ENCODE measurements at places on chromosomes 6 and 20.

DNA sequence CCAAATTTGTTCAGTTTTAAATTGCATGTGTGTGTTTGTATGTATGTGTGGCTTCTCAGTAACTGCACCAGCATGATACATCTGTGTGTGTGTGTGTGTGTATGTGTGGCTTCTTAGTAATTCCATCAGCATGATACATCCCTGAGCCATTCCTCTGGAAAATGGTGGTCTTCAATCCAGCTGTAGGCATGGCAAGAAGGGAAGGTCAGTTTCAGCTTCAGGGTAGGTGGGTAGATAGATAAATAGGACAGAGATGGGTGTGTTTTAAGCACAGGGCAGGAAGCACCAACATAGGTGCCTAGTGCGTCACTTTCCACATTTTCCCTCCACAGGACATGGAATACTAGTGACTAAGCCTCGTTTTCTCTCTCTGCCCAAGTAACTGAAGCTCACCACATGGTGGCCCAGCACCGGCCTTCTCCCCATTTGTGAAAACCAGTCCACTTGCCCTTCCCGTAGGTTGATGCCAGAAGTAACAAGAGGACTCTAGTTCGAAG, 82.9 kb downstream of the RPP40 start:
- no peak for DNase-seq

GRCh38 chr20:3093861-3094361, 9.4 kb upstream of the AVP start:
- DNase-seq: no peak

- DNase-seq: no peak
Observed at GRCh38 chr6:158660333-158660754, 10.5 kb downstream of the SYTL3 start.

DNA sequence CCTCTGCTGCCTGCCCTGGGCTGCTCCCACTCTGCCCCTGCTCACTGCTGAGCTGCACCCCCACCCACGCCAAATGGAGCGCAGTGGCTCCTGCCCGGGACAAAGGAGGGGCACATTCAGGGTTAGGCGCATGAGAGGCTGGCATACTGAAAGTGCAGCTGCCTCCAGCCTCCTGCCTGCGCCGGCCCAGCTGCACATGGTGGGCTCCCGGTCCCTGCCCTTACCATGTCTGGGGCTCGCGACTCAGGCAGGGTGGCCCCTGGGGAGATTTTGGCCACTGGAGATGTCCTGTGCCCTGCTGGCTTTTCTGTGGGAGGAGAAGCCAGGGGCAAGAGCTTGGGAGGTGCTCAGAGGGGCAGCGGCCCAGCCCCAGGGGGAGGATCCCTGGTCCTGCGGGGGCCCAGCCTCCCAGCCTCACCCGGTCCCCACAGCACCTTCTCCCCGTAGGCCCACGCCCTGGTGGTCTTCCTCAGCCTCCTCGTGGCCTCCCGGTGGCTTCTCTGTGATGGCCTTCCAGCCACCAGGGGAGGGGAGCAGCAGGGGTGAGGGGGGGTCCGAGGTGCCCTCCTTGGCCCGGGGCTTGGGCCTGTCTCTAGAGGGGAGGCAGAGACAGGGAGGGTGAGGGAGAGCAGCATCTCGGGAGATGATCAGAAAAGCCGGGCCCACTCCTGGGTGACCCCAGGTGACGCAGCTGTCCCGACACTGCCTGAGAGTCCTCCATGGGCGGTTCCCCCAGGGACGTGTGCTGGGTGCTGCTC, 8.4 kb upstream of the CABLES2 start:
- DNase-seq: no peak

- DNase-seq: no peak
Observed at GRCh38 chr6:21738180-21739094, 144.9 kb downstream of the SOX4 start.

DNA sequence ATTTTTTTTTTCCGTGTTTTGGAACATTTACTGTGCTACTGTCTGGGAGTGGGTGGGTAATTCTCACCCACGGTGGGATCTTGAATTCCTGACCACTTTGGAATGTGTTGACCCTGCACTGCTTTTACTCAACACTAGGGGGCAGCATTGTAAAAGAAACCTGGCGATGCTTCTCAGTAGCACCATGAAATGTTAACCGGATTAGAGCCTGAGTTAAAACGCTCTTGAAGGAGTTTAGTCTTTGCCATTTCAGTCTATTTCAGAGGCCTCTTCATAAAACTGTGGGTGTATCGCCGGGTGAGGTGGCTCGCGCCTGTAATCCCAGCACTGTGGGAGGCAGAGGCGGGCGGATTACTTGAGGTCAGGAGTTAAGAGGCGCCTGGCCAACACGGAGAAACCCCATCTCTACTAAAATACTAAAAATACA, 114.4 kb upstream of the PRND start:
- no peak for DNase-seq

DNA sequence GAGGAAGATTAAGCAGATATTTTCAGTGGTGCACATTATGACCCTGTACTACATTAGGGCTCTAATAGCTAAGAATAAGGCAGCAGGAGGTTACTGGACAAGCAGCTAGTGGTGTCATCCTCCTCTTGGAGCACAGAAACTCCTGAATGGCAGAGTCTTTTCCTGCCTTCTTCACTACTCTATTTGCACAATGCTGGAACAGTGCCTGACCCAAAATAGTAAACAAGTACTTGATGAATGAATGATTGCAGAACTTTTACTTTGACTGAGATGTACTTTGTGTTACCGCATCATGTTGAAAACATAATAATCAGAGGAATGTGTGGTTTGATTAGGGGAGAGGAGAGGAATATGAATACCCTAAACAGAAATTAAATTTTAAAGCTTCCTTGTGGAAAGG, 30.0 kb upstream of the UST start:
- DNase-seq: no peak

DNA sequence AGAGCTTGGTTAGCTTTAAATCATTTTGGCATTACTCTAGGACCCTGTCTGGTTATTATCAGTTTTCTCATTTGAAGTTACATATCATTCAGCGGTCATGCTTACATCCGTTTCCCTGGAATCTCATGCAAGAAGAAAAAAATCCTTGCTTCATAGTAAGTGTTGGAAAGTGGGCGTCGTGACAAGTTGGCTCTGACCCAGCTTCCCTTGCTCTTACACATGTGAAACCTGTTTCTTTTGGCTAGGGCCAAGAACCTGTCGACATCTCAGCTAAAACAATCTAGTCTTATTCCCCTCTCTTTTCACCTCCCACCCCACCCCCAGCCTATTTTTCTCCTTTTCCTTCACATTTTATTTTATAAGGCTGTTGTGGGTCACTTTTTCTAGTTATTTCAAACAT, 45.5 kb downstream of the ANKS1A start:
- DNase-seq: no peak

DNA sequence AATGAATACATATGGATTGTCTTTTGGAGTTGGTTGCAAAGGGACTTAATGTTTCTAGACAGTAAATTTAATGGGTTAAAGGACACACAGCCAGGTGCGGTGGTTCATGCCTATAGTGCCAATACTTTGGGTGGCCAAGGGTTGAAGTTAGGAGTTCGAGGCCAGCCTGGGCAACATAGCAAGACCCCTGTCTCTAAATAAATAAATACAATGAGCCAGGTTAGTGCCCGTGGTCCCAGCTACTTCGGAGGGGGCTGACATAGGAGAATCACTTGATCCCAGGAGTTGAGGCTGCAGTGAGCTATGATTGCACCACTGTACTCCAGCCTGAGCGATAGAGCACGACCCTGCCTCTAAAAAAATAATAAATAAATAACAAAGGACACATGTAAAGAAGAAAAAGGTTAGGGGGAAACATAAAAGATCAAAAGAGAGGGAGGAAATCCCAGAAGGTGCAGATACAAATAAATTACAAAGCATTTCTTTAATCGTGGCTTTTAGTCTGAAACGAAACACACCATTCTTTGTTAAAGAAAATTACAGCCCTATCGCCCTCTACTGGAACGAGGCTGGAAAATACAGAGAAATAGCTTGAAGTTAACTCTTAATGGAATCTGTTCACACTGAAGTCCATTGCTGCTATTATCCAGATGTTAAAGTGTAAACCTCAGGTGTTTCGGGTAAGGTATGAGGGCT, 42.6 kb upstream of the SCML4 start:
- no peak for DNase-seq

DNA sequence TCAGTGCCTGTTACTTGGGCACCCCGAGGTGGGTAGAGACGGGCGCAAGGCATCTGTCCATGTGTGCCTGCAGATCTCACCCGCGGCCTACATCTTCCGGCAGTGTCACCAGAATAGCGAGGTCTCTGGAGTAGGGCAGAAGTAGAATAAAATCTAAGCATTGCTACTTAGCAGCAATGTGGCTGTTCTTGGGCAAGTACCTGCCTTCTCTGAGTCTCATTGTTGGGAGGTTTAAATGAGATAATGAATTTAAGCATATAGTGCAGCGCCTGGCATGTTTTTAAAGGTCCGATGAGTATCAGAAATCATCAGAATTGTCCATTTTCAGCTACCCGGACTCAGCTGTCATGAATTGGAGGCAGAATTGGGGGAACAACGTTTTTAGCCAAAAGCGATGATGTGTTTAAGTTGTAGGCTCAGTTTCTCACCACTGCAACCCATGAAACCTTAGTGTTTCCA, 800 bp downstream of the ABCC10 start:
- no peak for DNase-seq

GRCh38 chr6:169386411-169387057, 132.9 kb upstream of the THBS2 start:
- no peak for DNase-seq

DNA sequence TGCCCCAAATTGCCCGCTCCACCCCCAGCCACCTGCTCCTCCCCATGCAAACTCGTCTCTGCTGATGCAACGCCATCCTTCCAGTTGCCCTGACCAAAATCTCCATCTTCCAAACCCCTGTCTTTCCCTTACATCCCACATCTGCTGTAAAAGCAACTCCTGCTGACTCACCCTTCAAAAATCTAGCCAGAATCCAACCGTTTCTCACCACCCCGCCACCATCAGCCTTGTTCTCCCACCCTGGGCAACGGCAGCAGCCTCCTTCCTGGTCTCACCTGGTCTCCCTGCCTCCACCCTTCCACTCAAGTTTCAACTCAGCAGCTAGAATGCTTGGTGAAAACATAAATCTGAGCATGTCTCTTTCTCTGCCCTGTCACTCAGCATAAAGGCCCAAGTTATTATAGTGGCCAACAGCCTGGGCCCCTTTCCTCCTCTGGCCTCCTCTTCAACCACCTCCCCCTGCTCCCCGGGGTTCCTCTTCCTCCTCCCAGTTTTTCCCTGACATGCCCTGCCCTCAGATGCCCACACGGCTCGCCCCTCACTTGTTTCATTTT, 7.2 kb upstream of the SYNJ2 start:
- DNase-seq: no peak

DNA sequence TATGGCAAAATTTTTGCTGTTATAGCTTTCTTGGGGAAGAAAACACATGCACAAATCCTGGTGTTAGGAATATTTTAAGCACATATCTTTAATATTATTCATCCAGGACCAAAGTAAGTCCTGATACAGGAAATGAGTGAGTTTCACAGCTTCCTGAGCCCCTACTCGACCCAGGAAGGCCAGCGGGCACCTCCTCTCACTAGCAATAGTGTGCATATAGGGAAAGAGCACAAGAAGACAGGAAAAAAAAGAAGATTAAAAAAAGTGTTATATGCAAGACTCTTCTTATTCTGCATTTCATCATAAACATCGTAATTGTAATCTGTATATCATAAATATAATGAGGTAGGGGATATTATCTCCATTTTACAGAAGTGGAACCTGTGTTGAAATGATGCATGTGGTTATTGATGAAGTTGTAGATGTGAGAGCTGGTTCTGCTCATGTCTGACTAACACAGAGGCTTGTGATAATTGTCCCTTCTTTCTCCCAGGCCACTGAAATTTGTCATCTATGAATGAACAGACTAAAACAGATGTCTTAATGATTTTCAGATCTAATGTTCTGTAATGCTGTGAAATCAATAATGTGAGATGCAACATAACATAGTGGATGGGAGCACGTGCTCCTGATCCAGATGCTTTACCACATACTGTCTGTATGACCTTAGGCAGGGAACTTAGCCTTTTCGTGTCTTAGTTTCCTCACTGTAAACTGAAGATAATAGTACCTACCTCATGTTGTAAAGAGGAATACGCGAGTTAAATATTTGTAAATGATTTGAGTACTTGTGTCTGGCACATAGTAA, 101.2 kb downstream of the MYO6 start:
- DNase-seq: no peak

GRCh38 chr6:167839343-167839742, 12.6 kb downstream of the AFDN start:
- DNase-seq: no peak

- peak; percentile 41 for DNase-seq
Observed at GRCh38 chr6:35808688-35809087, 3.5 kb downstream of the LHFPL5 start.

- no peak for DNase-seq
Observed at GRCh38 chr6:51949526-51949925, 137.9 kb downstream of the PKHD1 start.

DNA sequence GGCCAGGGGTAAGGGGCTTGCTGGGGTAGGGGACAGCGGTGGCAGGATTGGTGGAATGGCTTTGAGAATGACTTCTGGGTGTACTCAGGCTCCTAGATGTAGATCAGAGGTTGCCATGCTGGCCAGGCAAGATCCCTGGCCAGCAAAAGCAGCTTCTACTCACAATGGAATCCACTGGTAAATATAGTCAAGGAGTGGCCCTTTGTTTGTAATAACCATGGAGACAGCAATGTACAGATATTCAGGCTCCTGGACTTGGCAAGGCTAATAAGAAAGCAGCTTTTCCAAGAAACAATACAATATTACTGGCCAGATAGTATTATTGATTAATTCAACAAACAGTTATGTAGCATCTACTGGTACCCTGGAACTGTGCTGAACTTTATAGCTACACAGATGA, 37.9 kb downstream of the CDH26 start:
- no peak for DNase-seq

DNA sequence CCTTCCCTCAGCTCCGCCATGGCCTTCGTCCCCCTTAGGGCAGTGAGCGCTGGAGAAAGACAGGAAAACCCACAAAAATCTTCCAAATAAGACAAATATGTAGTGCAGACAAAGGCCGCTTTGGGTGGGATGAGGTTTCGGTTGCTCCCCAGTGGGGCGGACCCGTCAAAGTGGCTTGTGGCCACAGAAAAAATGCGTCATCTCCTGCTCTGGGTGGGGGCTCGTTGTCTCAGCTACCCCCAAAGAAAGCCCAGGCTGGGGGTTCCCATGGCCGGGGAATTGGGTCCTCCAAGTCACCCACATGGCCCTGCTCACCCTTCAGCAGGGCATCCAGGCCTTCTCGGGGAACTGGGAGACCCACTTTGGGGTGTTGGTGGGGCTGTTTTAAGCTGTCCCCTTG, 21.9 kb upstream of the SCUBE3 start:
- no peak for DNase-seq

DNA sequence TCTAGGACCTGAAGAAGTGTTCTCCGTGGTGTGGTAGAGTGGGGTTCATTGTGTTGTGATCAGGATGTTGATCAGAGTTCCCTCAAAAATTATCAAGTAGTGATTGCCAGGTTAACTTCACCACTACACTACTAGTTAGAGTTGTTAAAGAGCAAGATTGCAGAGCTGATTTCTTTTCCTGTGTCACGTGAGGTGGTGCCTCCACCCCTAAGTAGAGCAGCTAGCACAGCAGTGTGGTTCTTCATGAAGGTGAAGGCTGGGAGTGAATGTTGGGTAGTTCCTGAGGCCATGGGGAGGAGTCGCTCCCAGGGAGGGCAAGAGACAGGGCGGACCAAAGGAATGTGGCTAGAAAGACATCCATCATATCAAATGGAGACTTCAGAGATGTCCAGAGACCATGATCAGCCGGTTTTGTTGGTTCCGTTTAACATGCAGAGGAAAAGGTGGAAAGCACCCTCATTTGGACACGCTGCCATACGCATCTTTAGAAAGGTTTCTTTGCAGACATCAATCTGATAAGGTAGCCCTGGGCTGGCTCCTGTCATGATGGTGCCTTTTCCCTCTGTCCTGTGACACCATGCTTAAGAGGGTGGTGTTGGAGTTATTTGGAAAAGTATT, 79.2 kb upstream of the IYD start:
- DNase-seq: no peak

Measured in NCI-H2081 treated with DMSO at 0.1 percent for 48 hours (cell line).